Activated CD4-positive, alpha-beta T cell treated with anti-CD3 and anti-CD28 coated beads, Interleukin-2, Interleukin-4, amounts not matched to agents 100 ng/mL and 50 ng/mL, durations not matched to agents 16 hours and 8 hours (primary cell): ENCODE measurements at places on chromosomes 3 and 15.

DNA sequence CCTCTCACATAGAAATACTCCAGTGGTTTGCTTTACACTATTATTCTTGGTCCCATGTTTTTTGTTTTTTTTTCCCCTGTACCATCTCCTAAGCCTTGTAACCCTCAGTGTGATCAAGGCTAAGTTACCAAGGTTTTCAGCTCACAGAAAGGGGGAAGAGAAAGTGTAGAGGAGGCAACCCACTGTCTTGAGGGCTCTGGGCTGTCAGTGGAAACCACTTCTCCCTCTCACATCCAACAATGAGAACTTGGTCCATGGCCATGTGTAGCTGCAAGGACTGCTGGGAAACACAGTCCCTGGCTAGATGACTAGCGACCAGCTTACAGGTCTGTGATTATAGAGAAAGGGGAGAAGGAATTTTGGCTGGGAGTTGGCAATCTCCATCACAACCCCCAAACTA is 30.3 kb downstream of the GPD1L start:
- DNase-seq, result no peak

GRCh38 chr3:46994801-46995731 is 15.6 kb downstream of the NBEAL2 start:
- DNase-seq, result no peak

GRCh38 chr3:70242297-70242882 is 70.0 kb downstream of the MDFIC2 start:
- DNase-seq, result no peak

DNA sequence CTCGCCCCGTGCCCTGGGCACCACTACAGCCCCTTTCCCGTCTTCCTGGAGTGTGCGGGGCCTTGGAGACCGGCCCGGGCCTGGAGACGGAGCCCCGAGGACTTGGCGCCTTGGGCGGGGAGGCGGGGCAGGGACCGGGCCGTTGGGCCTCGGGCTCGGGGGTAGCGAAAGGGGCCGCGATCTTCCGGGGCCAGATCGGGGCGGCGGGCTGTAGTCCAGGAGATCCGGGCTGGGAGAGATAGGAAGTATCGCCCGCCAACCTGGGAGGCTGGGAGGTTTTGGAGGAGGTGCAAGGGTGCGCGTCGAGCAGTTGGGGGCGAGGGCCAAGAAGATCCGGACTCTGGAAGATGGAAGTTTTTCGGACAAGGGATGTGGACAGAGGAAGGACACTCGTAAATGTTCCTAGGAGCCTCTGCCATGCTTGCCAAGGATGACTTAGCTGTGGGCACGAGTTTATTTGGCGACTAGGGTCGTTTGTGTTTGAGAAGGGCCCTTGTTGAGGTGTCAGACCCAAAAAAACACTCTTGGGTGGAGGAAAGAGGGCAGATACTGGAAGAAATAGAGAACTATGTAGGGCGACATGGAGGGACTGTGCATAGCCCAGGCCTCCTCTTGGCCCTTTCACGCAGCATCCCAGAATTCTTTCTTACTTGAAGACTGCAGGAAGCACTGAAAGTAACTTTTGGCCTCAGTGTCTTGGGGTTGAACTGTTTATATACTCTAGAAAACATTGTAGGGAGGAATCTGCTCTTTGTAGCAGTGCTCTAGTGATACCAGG is 712 bp downstream of the RTF1 start:
- no peak for DNase-seq

GRCh38 chr3:73140772-73141442 is 79.4 kb downstream of the EBLN2 start:
- DNase-seq, result no peak

GRCh38 chr3:165523801-165524200 is 313.4 kb downstream of the BCHE start:
- no peak for DNase-seq

DNA sequence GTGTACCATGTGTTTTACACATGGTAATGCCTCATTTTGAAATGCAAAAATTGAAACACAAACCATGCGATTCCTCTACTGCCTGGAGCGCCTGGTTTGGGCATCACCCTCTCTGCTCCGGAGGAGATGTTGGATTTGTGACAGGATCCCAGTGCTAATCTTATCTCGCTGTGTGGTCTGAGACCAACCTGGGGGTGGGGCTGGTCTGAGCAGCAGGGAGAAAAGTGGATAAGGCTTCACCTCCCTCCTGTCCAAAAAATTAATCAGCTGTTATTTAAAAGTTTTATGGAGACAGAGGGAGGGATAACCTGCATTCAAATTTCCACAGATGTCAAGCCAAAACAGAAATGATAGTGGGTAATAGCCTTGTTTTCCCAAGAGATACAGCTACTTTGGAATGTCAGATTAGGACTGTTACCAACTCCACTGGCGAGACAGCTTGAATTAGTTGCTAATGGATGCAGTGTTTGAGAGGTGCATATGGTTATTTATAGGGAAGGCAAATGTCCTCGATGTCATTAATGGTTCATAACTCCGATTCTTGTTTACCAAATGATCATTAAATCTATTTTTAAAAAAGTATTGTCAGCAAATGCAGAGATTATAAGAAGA is 54.0 kb upstream of the SKOR1 start:
- DNase-seq, result no peak

- DNase-seq, result no peak
These were observed 72.3 kb downstream of the TAMM41 start for GRCh38 chr3:11774296-11774877.

GRCh38 chr3:115351193-115351592 is 204.1 kb upstream of the ZBTB20 start:
- no peak for DNase-seq

DNA sequence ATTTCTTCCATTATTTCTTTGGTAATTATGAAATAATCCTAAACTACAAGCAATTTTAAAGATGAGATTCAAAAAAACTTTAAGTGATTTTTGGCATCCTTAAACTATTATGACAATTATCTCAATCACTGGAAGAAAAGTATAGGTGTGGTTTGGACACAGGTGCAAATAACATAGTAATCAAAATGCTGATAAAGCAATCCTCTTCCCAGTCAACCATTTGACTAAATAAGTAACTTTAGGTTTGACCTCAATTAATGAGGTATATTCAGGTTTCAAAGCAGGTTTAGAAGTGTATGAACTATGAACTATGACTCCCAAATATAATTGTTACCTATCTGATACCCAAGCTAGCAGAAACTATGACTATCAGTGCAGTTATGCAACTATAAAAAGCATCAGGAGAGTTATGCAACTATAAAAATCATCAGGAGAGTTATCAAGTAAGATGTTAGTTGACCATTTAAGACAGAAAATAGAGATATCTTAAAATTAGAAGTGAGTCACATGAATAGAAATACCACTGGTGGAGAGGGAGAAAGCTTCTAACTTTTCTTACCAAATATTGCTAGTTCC is 8.9 kb upstream of the CNTN3 start:
- DNase-seq, result no peak

DNA sequence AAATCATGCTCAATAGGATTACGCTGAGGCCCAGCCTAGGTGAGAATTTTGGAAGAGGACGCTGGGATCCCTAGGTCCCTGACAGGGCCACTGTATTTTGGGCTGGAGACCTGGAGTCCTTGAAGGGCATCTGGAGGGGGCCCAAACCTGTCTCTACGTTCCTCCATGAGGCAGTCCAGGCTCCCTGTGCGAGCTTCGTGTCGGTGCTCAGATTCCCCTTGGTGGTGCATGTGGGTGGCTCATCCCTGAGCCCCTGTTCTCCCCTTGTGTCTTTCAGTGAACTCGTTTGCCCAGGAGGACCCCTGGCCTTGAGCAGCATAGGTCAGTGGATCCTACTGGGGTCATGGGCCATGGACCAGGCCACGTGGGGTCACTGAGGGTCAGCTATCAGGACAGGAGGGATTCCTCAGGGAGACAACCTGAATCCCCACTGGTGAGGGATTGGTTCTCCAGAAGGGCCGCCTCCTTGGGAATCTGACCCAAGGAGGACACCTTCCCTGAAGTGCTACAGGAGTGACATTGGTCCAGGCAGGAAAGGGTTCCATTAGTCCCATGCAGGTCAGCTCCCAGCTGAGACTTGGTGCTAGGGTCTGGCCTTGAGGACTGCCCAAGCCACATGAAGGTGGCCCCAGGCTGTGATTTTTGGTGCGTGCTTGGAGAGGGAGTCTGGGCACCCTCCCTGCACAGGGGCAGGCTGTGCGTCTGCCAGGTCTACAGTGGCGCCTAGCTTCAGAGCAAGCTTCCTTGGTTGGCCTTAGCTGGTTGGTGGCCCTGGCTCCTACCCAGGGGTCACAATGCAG is 229.8 kb downstream of the SNRPN start:
- no peak for DNase-seq

- no peak for DNase-seq
These were observed 13.9 kb downstream of the NLGN1 start for GRCh38 chr3:173411375-173411973.

DNA sequence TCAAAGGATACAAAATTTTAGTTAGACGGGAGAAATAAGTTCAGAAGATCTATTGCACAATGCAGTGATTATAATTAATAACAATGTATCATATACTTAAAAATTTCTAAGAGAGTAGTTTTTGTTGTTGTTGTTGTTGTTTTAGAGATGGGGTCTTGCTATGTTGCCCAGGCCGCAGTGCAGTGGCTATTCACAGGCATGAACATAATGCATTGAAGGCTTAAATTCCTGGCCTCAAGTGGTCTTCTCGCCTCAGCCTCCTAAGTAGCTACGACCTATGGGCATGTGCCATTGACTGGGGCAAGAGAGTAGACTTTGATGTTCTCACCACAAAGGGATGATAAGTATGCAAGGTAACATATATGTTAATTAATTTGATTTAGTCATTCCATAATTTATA is 7.5 kb downstream of the STRIT1 start:
- DNase-seq, result no peak

- DNase-seq, result no peak
These were observed 49.9 kb downstream of the KLF13 start for GRCh38 chr15:31376511-31376910.

DNA sequence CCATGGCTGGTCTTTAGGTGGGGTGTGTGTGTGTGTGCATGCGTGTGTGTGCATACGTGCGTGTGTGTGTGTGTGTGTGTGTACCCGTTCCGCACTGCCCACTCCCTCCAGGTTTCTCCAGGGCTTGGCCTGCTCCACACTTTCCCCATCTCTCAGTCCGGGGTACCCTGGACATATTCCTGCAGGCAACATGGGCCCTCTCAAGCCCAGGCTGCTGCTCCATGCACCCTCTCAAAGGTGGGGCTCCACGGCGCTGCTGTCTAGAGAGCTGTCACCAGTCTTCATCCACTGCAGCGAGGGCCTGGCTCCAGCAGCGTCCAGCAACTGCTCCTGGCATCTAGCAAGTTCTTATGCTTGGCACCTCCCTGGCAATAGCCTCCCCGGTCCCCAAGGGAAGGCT is 86.1 kb downstream of the ATP10A start:
- DNase-seq, result no peak

DNA sequence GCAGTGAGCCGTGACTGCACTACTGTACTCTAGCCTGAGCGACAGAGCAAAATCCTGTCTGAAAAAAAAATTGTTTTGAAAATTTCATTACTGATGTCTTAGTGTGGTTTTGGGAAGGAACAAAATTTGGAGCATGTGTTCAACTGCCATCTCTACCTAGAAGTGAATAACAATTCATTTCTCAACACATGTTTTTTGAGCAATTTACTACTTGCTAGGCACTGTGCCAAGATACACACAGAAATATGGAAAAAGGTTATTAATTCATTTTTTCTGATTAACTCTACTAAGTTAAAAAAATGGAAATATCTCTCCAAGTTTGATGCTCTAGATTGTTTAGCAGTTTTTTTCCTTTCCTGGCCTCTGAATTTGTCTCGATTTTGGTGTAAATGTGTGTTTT is 5.2 kb upstream of the TCF12 start:
- no peak for DNase-seq

DNA sequence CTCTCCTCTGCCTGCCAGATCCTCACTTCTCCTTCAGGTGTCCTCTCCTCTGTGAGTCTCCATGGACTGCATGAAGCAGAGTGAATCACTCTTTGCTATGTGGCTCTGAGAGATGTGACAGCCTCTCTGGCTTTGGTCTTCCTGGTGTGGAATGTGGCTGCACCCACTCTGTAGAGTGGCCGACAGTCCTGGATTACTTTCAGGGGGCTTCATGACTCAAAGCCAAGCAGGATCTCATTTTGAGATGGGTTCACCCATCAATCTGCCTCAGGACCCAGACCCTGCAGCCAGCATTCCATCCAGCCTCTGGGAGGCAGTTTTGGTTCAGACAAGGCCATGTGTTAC is 221.9 kb upstream of the LYSMD4 start:
- no peak for DNase-seq

GRCh38 chr15:45326280-45326679 is 52.1 kb downstream of the GATM start:
- no peak for DNase-seq

- DNase-seq, result no peak
These were observed 29.3 kb upstream of the ST3GAL6 start for GRCh38 chr3:98733812-98734281.

GRCh38 chr3:18643281-18643680 is 218.1 kb upstream of the SATB1 start:
- DNase-seq, result no peak

DNA sequence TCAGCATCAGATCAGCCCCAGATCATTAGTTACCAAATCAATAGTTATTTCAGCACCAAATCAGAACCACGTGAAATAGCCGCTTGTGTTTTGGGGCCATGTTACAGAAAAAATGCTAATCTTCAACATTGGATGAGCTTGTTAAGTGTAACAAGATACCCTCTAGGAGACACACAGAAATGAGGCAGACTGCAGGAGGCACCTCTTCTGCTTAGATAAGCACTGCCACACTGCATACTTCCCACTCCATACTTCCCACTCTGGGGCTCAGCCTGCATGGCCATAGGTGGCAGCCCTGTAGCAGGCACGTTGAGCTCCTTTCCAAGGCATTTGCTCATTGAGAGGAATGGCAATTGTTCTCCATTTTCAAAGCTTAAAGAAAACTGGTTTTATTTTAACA is 73.3 kb downstream of the CHCHD6 start:
- DNase-seq, result no peak

- DNase-seq, result no peak
These were observed 29.6 kb downstream of the CX3CR1 start for GRCh38 chr3:39250116-39250747.

GRCh38 chr3:127233371-127233770 is 40.4 kb downstream of the PRR23E start:
- no peak for DNase-seq

- no peak for DNase-seq
These were observed 209.9 kb upstream of the ROPN1 start for GRCh38 chr3:124201786-124202185.

DNA sequence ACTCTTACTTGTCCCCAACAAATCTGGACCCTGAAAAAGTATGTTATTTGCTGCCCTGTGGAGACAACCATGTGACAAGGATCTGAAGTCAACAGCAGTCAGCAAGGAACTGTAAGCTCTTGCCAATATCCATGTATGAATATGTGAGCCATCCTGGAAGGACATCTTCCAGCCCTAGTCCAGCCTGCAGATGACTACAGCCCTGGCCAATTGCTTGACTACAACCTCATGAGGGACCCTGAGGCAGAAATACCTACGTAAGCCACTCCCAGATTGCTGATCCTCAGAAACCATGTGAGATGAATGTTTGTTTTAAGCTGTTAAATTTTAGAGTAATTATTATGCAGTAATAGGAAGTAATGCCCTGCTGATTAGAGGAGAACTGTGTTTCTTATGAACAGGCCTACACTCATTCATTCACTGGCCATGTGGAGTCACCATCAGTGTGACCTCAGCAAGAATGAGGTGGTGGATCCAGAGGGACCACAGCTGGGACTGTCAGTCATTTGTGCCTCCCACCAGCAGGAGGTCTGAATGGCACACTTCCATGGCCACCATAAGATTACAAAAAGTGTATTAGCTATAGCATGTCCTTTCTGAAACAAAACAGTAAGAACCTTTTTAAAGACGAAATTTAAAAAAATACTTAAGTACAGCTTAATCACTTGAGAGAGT is 92.6 kb downstream of the TFDP2 start:
- DNase-seq, result no peak

- no peak for DNase-seq
These were observed 788 bp upstream of the DLG1 start for GRCh38 chr3:197298945-197299854.
